ENCODE measurements at places on chromosomes 3 and 15. TPM values are rescaled to one million over a fixed set of nuclear protein-coding genes. Genes with fewer than 3 reads are reported as not detected.

GRCh38 chr15:70440416-70441138 lies 322.8 kb downstream of the UACA start:
- no peaks in the 10 kb centered on the region for H3K4me1 ChIP-seq
- H3K27me3 ChIP-seq = peaks cover 40% of the 10 kb centered on the region
- H3K36me3 ChIP-seq = no peaks in the 10 kb centered on the region
- no peak for DNase-seq
- H3K4me3 ChIP-seq = no peak overlapping the region

GRCh38 chr3:172189213-172189612 lies 149.8 kb downstream of the FNDC3B start:
- no peak for DNase-seq
- H3K4me3 ChIP-seq = no peak overlapping the region
- no peaks in the 10 kb centered on the region for H3K4me1 ChIP-seq
- H3K36me3 ChIP-seq = no peaks in the 10 kb centered on the region

- H3K27me3 ChIP-seq = no peaks in the 10 kb centered on the region
- H3K36me3 ChIP-seq = peaks cover under 1% of the 10 kb centered on the region
- no peak for DNase-seq
- H3K4me3 ChIP-seq = no peak overlapping the region
Observed at GRCh38 chr15:62828364-62828763, 214.2 kb upstream of the TPM1 start.

Gene IL17RE
- polyA plus RNA-seq = 2.6 TPM

Gene RBP2
- not detected for polyA plus RNA-seq

- H3K4me1 ChIP-seq = no peaks in the 10 kb centered on the region
- no peak for DNase-seq
- H3K27me3 ChIP-seq = no peaks in the 10 kb centered on the region
- H3K27ac ChIP-seq = no peak overlapping the region
Observed at GRCh38 chr15:99958426-99959097, 225.3 kb upstream of the LYSMD4 start.

GRCh38 chr15:60773901-60774300 lies 295.0 kb upstream of the ICE2 start:
- H3K4me1 ChIP-seq = no peaks in the 10 kb centered on the region
- H3K36me3 ChIP-seq = no peaks in the 10 kb centered on the region
- DNase-seq = peak; percentile 45
- H3K27ac ChIP-seq = no peak overlapping the region
- H3K27me3 ChIP-seq = no peaks in the 10 kb centered on the region

DNA sequence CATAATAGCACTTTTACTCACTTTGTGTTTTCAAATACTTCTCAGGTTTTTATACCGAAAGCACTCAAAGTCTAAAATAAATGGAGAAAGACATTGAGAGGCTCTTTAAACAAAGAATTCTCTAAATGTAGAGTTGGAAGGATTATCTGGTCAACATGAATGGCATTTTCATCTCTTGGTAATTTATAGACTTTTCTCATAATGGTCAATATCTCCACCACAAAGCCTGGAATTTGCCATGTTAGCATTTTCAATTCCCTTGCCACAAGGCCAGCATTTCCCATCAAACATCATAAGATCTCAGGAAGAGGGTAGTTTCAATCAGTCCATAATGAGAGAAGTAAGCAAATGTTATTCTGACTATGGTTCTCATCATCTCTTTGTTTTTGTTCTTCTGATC lies 293.0 kb downstream of the CADM2 start:
- no peaks in the 10 kb centered on the region for H3K36me3 ChIP-seq
- no peaks in the 10 kb centered on the region for H3K27me3 ChIP-seq
- no peak overlapping the region for H3K4me3 ChIP-seq
- H3K27ac ChIP-seq = no peak overlapping the region
- DNase-seq = no peak
- H3K4me1 ChIP-seq = no peaks in the 10 kb centered on the region

Gene NRG4
- 0.01 TPM for polyA plus RNA-seq

DNA sequence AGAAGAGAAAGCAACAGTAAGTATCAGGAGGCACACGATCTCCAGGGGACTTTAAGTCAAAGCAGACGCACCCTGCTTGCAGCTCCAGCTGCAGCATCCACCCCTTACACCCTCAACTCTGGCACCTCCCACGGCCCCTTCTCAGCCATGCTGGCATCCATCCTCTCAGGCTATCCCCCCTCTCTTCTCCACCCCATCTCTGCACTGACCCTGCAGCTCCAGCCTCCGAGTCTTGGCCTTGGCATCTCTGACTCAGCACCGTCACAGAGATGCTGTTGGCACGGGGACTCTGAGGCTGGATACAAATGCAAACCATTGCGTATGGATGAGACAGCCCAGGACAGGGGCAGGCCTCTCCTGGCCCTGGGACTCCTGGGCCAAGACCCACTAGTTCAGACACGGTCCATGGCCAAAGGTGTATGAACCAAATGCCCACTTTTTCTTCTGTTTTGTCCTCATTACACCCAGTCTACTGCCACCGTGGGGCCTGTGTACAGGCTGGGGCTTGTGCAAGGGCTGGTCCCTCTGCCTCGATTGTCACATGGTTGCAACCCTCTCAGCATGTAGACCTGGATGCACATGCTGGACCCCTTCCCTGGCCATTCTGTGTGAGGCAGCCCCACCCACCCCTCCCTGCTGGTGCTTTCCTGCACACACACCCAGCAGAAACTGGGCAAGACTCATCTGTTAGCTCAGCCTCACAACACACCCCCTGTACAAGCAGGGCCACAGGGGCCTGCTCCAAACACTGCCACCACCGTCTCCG lies 18.7 kb upstream of the ZXDC start:
- H3K4me3 ChIP-seq = no peak overlapping the region
- no peaks in the 10 kb centered on the region for H3K36me3 ChIP-seq
- no peak for DNase-seq
- H3K27ac ChIP-seq = no peak overlapping the region

DNA sequence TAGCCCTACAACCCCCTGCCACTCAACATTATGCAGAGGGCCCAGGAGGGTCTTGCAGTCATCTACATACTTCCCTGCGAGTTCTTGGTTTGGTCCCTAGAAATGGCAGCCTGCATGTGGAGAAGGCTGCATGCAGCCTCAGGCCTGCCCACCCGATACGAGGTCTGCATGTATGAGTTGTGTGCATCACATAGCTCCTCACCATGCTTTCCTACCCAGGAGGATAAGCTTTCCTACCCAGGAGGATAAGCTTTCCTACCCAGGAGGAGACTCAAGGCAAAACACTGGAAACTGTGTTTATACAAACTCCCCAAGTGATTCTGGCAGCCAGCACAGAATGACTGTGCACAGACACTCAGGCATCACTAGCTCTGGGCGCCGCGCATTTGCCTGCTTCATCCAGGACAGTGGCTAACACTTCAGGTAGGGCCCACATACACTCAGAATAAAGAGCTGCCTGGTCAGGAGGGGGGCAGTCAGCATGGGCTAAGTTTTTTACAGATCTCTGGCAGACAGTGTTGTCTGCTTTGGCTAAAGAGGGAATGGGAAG lies 187.7 kb downstream of the THSD4 start:
- H3K4me3 ChIP-seq = no peak overlapping the region
- no peaks in the 10 kb centered on the region for H3K27me3 ChIP-seq
- no peak overlapping the region for H3K27ac ChIP-seq
- no peaks in the 10 kb centered on the region for H3K36me3 ChIP-seq
- DNase-seq = peak; percentile 50

- peak; percentile 77 for DNase-seq
- no peaks in the 10 kb centered on the region for H3K36me3 ChIP-seq
- no peak overlapping the region for H3K27ac ChIP-seq
- H3K4me1 ChIP-seq = peaks cover 14% of the 10 kb centered on the region
- H3K27me3 ChIP-seq = no peaks in the 10 kb centered on the region
Observed at GRCh38 chr15:52139599-52140462, 27.3 kb upstream of the BCL2L10 start.

DNA sequence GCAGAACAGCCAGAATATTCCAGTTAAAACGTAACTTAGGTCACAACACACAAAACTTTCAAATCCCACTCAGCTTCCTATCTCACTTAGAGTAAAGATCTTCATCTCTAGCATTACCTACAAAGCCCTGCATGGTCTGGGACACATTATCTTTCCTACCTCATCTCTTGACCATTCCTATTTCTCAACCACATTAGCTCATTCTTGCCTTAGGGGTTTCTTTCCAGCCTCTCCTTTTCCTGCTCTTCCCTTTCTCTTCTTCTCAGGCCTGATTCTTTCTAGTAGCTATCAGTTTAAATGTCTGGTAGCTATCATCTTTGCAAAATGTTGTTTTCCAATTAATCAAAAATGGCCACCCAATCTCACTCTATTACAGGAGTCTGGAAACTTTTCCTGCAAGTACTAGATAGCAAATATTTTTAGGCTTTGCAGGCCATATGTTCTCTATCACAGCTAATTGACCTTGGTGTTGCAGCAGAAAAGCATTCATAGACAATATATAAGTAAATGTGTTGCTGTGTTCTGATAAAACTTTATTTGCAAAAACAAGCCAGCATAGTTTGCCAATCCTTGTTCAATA lies 15.1 kb upstream of the CBLB start:
- H3K27me3 ChIP-seq = no peaks in the 10 kb centered on the region
- DNase-seq = no peak
- no peak overlapping the region for H3K4me3 ChIP-seq
- no peak overlapping the region for H3K27ac ChIP-seq
- no peaks in the 10 kb centered on the region for H3K36me3 ChIP-seq

GRCh38 chr3:150783920-150784746 lies 21.2 kb upstream of the SIAH2 start:
- no peaks in the 10 kb centered on the region for H3K27me3 ChIP-seq
- no peaks in the 10 kb centered on the region for H3K36me3 ChIP-seq
- peaks cover 2% of the 10 kb centered on the region for H3K4me1 ChIP-seq
- H3K4me3 ChIP-seq = no peak overlapping the region
- H3K27ac ChIP-seq = no peak overlapping the region
- DNase-seq = no peak

- H3K27me3 ChIP-seq = peaks cover 14% of the 10 kb centered on the region
- H3K4me3 ChIP-seq = no peak overlapping the region
- H3K27ac ChIP-seq = peak overlapping the region; percentile 59
- H3K36me3 ChIP-seq = no peaks in the 10 kb centered on the region
Observed at GRCh38 chr15:70486451-70487386, 276.6 kb downstream of the UACA start.

- no peaks in the 10 kb centered on the region for H3K4me1 ChIP-seq
- H3K4me3 ChIP-seq = no peak overlapping the region
- H3K27me3 ChIP-seq = no peaks in the 10 kb centered on the region
- DNase-seq = peak; percentile 52
- H3K36me3 ChIP-seq = no peaks in the 10 kb centered on the region
- H3K27ac ChIP-seq = no peak overlapping the region
Observed at GRCh38 chr3:24595796-24596195, 101.1 kb upstream of the THRB start.

DNA sequence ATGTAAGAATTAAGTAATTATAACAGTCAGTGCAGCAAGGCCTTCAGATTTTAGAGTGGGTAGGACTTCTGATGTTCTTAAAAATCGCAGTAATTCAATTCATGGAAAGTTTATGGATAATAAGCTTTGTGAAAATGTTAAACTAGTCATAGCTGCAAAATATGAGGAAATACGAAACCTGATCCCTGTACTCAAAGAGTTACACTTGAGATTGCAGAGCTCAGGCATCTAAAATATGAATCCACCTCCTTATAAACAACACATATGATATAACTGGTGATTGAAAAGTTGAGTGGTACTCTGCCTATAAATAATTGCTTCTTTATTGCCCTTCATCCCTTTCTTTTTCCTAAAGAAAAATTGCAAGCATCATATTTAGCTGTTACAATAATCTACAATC lies 473.3 kb downstream of the OTOL1 start:
- no peaks in the 10 kb centered on the region for H3K27me3 ChIP-seq
- H3K4me3 ChIP-seq = no peak overlapping the region
- peak; percentile 8 for DNase-seq
- H3K36me3 ChIP-seq = no peaks in the 10 kb centered on the region

Gene C15orf62
- polyA plus RNA-seq = not detected

- H3K4me3 ChIP-seq = no peak overlapping the region
- H3K36me3 ChIP-seq = no peaks in the 10 kb centered on the region
- H3K4me1 ChIP-seq = no peaks in the 10 kb centered on the region
- H3K27ac ChIP-seq = no peak overlapping the region
- DNase-seq = no peak
Observed at GRCh38 chr15:23416349-23417276, 30.4 kb downstream of the GOLGA6L2 start.

DNA sequence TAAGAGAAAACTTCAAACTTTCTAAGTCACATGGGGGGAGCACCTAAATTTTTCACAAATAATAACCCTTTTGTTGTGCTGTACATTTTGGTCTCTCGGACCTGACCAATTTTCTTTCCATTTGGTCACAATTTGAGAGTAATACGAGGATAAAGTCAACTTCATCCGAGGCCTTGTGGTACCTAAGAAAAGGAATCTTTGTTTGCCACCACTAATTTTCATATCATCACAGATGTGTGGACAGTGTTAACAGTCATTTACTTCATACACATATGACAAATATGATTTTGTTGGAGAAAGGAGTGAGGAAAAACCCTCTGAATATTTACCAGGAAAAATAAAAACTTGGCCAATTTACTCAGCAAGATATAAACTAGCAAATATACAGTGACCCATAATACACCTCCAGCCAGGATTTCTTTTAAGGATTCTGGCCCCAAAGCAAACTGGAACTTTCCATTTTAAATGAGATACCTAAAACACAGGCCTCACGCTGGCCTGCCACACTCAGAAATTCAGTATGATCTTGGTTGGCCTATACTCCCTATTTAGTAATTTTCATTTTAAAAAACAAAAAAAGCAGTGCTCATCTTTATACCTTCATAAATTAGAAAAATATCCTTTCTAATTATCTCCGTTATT lies 40.7 kb downstream of the VGLL4 start:
- H3K36me3 ChIP-seq = peaks cover 2% of the 10 kb centered on the region
- H3K27me3 ChIP-seq = no peaks in the 10 kb centered on the region
- peak overlapping the region; percentile 97 for H3K27ac ChIP-seq
- peaks cover 37% of the 10 kb centered on the region for H3K4me1 ChIP-seq
